ENCODE measurements at places on chromosomes 3 and 15.

DNA sequence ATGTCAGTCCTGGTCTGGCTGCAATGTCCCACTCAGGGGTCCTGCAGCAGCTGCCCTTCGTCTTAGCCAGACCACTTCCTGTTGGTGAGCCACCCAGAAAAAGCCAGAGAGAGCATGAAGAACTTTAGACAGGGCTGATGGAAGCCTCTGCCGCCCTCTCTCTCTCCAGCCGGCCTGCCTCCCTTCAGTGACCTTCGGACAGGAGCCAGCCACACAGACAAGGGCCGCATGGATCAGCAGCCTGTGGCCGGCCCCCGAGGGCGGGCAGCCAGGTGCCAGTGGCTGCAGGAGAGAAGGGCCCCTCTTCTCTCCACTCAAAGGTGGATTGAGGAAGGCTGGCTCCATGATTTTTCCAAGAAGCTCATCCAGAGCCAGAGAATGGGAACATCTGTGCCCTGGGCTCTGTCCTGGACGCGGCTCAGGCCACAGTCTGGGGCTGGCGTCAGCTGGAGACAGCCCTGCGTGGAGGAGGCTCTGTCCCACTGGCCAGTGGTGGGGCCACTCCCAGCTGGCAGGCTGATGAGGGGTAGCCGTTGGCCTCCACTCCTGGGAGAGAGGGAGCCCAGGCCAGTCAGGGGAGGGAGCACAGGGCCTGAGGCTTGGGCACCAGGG lies 42.9 kb downstream of the ISG20 start:
- DNase-seq = no peak

DNA sequence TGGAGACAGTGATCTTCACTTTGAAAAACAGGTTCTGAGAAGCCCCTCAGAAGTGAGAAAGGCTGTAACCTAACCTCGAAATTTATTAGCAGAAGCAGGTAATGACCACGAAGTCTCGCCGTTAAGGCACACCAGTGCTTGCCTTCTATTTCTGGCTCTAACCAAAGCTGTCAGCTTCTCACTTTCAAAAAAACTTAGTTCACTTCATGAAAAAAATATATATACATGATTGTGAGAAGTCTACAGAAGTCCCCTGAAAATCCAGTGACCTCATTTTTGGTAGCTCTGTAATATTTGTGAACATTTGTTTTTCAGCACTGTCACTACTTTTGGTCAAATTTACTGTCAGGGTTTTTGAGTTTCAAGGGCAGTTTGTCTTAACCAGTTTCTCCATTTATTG lies 19.1 kb upstream of the AKAP13 start:
- DNase-seq = no peak

DNA sequence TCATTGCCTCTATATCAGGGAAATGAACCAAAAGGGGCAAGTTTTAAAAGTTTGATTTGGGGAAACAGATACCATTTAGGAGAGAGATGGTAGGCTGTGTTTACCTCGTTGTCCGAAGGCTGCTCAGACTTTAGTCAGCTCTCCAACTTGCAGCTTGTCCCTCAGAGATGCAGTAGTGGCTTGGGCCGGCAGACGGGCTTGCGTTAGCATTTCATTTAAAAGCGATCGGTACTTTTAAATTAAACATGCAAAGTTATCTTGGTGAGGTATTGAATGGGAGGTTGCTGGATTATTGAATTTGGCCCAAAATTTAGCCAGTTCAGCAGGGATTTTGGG lies 26.2 kb downstream of the EEFSEC start:
- no peak for DNase-seq

DNA sequence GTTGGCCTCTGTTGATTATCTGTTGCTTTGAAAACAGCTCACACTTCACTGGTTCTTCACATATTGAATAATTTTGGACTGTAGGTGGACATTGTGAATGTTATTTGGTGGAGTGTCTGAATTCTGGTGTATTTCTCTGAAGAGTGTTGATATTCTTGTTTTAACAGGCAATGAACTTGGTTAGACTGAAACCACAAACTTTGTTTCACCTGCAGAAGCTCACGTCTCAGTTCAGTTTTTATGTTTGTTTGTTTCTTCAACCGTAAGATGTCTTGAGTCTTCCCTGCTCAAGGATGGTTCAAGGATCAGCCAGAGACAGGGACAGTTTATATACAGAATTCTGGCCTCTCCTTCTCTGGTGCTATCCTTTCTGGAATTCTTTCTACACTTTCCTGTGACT lies 43.6 kb downstream of the C3orf20 start:
- DNase-seq = no peak

GRCh38 chr3:10915376-10915775 lies 77.2 kb upstream of the SLC6A1 start:
- no peak for DNase-seq

DNA sequence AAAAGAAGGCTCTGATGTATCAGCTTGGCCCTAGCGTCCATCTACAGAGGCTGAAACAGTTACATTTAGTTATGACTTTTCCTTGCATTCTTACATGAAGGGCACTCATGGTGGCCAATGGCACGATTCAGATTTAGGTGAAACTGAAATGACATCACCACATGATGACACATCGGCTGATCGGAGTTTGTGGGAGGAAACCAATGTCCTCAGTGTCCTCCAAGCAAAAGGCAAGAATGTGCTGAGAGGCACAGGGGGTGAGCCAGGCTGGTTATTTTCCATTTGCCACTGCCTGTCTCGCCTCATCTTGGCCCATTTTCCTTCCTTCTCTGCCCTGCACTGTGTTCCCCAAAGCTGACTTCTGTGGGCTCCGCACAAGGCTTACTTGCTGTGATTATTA lies 34.4 kb downstream of the TARS3 start:
- no peak for DNase-seq

DNA sequence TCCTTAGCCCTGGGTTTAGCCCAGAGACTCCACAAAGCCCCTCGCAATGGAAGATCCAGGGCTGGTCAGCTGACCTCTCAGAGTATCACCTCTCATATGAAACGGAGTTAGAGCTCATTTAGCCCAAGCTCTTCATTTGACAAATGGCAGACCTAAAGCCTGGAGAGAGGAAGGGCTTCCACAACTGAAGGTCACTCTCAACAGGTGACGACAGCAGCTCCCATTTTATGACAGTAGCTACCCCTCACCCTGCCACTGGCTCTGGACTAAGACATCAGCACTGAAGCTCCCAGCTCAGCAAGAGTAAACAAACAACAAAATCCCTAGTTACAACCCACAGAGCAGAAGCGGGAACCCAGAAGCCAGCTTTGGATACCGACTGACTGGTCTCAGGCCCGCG lies 33.7 kb downstream of the TLE3 start:
- DNase-seq = no peak

DNA sequence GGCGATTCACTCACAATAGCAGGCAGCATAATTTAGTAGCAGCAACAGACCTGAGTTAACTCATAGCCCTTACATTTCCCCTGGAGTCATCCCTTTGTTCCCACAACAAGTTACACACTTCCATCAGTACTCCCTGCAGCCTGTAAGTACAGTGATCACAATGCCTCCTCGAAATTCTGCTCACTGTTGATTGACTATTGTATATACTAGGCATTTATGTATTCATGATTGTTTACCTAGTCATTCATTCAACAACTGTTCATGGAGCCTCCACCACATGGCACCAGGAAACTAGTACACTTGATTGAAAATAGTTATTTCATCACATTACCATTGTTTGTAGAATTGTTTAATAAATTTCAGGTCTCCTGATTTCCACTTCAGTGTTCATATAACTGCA lies 71.4 kb upstream of the P3H2 start:
- no peak for DNase-seq

DNA sequence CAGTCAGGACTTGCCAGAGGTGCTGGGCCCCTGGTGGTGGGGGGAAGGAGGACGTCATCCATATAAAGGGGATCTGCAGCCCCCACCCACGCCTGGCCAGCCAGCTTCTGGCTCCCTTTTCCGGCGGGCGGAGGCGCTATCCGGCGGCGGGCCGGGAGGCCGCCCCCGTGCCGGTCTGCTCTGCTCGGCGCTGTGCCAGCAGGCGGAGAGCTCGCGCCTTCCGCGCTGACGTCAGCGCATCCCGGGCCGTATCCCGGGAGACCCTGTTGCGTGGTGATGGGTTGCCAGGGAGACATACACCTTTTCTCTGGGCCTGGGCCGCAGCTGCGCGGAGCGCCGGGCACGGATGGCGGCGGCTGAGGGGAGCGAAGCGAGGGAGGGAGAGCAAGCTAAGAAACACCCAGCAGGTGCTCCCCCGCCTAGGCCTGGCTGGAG lies 1.1 kb downstream of the FAM131A start:
- no peak for DNase-seq

- DNase-seq = no peak
Observed at GRCh38 chr3:123713211-123713610, 128.4 kb upstream of the HACD2 start.

- no peak for DNase-seq
Observed at GRCh38 chr3:141763088-141763750, at the start of gene GRK7. Gene GRK7 (plus strand): TSS chr3:141763408. CDS start chr3:141778285, 14,877 bp downstream.

- no peak for DNase-seq
Observed at GRCh38 chr3:164460851-164461250, 617.4 kb downstream of the SI start.

DNA sequence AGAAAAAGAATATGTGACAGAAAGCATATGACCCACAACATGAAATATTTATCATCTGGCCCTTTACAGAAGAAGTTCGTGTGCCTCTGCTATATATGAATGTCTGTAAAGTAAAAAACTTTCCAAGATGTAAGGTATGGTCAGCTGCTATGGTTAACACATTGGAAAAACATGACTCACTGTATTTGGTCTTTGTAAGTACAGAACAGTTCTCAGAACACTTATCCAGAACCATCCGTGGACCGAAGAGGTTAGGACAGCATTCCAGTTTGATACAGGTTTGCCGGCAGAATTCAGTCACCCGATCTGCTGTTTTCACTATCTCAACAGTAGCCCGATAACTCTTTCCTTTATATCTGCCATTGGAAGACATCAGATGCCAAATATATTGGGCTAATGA lies 13.5 kb upstream of the STIMATE start:
- no peak for DNase-seq

DNA sequence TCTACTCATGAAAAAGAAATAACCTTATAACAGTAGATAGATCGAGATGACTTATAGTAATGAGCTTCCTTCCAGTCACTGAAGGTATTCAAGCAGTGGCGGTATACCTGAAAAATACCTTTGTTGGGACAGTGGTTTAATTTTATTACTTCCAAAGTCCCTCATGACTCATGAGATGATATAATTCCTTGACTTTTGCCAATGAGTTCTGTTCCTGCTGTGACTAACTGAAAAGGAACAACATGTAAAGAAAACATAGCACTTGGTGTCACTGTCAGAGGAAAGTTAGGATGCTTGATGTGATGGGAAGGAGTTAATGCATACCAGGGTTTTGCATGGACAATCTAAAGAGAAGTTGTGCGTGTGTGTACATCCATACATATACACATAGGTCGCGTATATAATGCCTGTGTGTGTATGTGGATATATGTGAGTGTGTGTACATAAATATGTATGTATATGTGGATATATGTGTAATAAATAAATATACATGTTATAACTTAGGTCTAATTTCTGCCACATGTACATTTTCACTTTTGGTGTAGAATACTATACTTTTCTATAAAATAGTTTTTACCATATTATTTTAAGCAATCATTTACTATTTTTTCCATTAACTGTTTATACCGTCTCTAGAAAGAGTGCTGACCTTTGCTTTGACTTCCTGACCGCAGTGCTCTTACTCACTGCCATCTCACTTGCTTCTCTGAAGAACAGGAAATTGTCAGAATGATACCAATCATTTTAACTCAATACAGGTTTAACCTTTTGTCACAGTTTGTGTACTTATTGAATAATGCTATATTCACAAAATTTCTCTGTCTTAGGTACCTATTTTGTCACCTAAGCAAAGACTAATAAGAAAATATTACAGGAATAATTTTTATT lies 12.6 kb upstream of the PAK2 start:
- DNase-seq = no peak

DNA sequence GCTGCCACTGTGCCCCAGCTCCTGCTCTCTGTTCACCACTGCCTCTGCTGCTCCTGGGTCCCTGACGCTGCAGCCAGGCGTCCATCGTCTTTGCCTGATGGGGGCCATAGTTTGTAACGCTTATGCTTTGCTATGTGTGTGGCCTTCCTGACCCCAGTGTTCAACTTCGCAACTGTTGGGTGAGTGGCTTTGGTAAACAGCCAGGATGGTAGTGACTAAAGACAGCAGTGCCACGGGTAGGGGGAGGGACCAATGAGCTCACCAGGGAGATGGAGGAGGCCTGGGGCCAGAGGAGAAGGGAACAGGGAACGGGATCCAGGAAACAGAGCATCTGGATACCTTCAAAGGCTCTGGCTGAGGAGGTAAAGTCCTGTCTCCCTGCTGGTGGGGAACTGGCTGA lies 75.9 kb upstream of the ALDH1L1 start:
- DNase-seq = no peak

GRCh38 chr3:29655015-29655747 lies 374.3 kb downstream of the RBMS3 start:
- no peak for DNase-seq

GRCh38 chr3:166759736-166760513 lies 620.2 kb downstream of the ZBBX start:
- no peak for DNase-seq

GRCh38 chr3:3552761-3553160 lies 246.5 kb upstream of the LRRN1 start:
- no peak for DNase-seq

GRCh38 chr3:148809835-148810234 lies 17.8 kb upstream of the CPB1 start:
- DNase-seq = no peak

DNA sequence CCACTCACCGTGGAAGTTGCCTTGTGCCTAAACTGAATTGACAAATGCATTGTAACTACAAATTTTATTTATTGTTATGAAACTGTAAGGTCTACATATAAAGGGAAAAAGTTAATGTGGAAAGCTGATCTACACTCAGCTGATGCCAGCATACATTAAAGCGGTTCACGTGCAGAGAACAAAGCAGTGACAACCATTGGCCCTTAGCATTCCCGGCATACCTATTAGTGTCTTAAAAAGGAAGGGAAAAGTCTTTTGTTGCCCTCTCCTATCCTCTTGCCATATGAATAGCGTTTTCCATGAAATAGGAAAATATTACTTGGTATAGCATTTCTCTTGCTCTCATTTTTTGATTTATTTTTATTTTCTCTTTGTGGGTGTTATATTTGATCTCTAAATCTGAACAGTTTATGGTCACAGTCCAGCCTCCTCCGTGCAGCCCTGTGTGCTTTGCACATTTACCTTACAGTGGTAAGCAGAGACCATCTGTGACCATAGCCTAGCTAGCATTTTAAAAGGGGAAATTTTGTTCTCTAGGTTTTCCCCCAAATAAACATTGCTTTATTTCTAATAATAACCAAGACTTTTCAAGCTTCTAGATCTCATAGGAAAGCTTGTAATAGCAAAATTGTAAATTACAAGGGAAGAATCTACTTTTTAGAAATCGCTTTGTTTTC lies 89.7 kb upstream of the CGNL1 start:
- DNase-seq = no peak

- DNase-seq = no peak
Observed at GRCh38 chr3:15053541-15053940, 11.6 kb downstream of the MRPS25 start.

Measured in iPS DF 6.9 (cell line).